Activated T-helper 1 cell treated with anti-CD3 and anti-CD28 coated beads, Interleukin-12 subunit alpha, Interleukin-12 subunit beta, Interleukin-2, Interleukin-4 antibody, amounts not matched to agents 30 ng/mL and 10 ng/mL and 1 ng/mL, durations not matched to agents 14 hours and 24 hours and 36 hours (primary cell): ENCODE measurements at places on chromosomes 6 and 20. TPM values are rescaled to one million over a fixed set of nuclear protein-coding genes. Genes with fewer than 3 reads are reported as not detected.

GRCh38 chr20:63267691-63268090 is 4.9 kb upstream of the ARFGAP1 start:
- peaks cover 4% of the 10 kb centered on the region for H3K27me3 ChIP-seq
- DNase-seq, result no peak
- H3K4me3 ChIP-seq, result no peak overlapping the region
- H3K4me1 ChIP-seq, result peaks cover 7% of the 10 kb centered on the region
- no peaks in the 10 kb centered on the region for H3K36me3 ChIP-seq

GRCh38 chr6:20851795-20852194 is 317.5 kb downstream of the CDKAL1 start:
- H3K4me1 ChIP-seq, result peaks cover 15% of the 10 kb centered on the region
- peaks cover 9% of the 10 kb centered on the region for H3K36me3 ChIP-seq

GRCh38 chr6:39934131-39934757 is at the start of gene MOCS1:
Gene MOCS1 (minus strand): TSS chr6:39934462. CDS start chr6:39934417, 45 bp downstream.
- H3K4me1 ChIP-seq, result peaks cover 5% of the 10 kb centered on the region
- peak within 1 kb of the TSS; percentile 78 for H3K4me3 ChIP-seq
- DNase-seq, result peak; percentile 3
- no peaks in the 10 kb centered on the region for H3K36me3 ChIP-seq
- H3K27ac ChIP-seq, result peak within 1 kb of the TSS; percentile 61

DNA sequence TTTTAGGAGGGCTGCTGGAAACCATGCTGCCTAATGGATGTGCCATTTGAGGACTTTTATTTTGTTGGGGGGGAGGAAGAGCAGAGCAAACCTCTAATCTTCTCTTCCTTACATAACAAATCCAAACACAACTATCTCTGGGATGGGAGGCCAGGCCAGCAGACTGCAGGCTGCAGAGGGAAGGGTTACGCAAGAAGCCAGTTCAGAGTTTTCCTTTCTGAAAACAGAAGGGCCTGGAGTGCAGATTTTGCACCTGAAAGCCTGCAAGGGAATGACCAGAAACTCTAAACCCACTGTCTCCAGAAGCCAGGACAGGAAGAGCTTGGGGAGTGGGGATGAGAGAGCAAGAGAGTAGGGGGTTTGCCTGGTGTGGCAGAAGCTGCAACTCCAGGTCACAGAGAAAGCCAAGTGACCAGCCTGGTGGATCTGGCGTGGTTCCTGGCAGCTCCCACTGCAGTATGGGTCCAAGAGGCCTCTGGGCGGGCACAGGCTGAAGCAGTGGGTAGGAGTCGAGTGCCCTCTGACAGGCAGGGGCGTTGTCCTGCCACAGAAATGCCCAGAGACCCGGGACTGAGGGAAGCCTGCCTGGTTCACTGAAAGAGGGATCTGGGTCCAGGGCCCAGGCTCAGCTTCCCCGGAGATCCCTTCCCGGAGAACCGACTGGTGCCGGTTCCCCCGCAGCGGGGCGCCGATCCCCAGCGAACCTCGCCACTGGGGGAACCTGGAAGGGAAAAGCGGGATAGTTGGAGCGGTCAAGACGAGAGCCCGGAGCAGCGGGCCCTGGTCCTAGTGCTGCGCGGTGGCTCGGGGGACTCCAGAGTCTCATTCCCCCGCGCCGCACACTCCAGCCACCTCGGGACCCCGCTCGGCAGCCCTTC is 6.7 kb downstream of the MAFB start:
- no peak for DNase-seq
- H3K36me3 ChIP-seq, result no peaks in the 10 kb centered on the region
- H3K4me3 ChIP-seq, result no peak overlapping the region
- H3K27ac ChIP-seq, result peak overlapping the region; percentile 66
- no peaks in the 10 kb centered on the region for H3K4me1 ChIP-seq

GRCh38 chr20:64029293-64030117 is 6.5 kb upstream of the C20orf204 start:
- no peak overlapping the region for H3K27ac ChIP-seq
- peaks cover 11% of the 10 kb centered on the region for H3K4me1 ChIP-seq
- peaks cover 28% of the 10 kb centered on the region for H3K36me3 ChIP-seq
- no peaks in the 10 kb centered on the region for H3K27me3 ChIP-seq
- no peak overlapping the region for H3K4me3 ChIP-seq

DNA sequence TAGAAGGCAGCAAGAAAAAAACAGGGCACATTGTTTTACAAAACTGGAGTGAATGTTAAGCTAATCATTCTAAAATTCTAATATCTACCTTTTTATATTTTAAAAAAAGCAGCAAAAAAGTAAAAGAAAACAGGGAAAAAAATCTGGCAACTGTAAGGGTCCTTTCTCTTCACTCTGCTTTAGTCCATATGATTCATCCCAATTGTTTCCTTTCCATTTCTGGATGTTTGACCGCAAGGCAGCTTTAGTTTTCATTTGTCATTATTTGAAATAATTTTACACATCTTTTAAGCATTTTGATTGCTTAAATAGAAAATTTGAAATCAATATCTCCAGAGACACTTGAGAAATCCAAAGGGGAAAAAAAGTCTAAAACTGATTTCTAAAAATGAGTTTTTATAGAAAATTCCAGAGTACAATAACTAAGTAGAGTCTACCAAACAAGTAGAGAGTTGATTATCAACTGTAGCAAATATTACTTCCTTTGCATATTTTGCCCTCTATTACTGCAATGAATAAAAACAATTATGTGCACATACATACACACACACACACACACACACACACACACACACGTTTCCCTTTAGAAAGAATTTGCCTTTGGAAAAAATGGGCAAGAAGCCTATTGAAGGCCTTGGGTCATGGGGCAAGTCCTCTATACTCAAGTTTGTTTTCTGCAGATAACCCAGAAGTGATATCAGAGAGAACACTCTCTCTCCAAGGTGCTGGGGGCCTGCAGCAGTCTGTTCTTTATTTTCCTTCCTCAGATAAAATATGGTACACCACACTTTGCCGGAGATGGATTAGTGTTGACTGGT is 259.7 kb downstream of the HACE1 start:
- H3K4me3 ChIP-seq, result no peak overlapping the region
- peaks cover 13% of the 10 kb centered on the region for H3K4me1 ChIP-seq
- H3K36me3 ChIP-seq, result no peaks in the 10 kb centered on the region

DNA sequence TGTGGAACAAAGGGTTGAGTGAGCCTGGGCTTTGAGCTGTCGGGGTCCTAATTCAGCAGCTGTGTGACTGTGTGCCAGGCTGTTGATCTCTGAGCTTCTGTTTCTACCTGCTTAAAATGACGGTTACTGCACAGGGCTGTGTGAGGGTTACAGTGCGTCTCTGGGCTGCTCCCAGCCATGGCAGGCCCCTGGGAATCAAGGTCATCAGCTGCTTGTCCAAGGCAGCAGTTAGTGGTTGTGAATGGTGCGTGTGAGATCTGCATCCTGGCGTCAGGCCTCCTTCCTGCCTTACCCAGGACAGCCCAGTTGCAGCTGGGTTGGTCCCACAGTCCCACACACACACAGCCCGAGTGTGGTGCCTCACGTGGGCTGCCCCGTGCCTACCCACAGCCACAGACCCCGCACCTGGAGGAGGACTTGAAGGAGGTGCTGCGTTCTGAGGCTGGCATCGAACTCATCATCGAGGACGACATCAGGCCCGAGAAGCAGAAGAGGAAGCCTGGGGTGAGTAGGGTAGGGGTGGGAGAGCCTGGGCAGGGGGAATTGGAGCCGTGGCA is 15.6 kb downstream of the GTSF1L start:
- no peak for DNase-seq
- no peak overlapping the region for H3K27ac ChIP-seq
- no peaks in the 10 kb centered on the region for H3K27me3 ChIP-seq
- H3K4me3 ChIP-seq, result no peak overlapping the region

- peaks cover 27% of the 10 kb centered on the region for H3K36me3 ChIP-seq
- H3K4me1 ChIP-seq, result peaks cover 42% of the 10 kb centered on the region
- no peak overlapping the region for H3K4me3 ChIP-seq
- no peak for DNase-seq
Observed at GRCh38 chr20:513429-513828, 30.2 kb downstream of the CSNK2A1 start.

GRCh38 chr6:51184046-51184445 is 365.4 kb downstream of the TFAP2B start:
- H3K36me3 ChIP-seq, result no peaks in the 10 kb centered on the region
- H3K4me3 ChIP-seq, result no peak overlapping the region

GRCh38 chr20:63739130-63740069 is at the start of gene SLC2A4RG:
Gene SLC2A4RG (plus strand): TSS chr20:63739776. CDS start chr20:63739913, 137 bp downstream.
- peaks cover 14% of the 10 kb centered on the region for H3K36me3 ChIP-seq
- DNase-seq, result peak; percentile 68

GRCh38 chr6:158826819-158827501 is 7.8 kb upstream of the EZR start:
- DNase-seq, result no peak
- H3K4me1 ChIP-seq, result peaks cover 18% of the 10 kb centered on the region
- no peaks in the 10 kb centered on the region for H3K36me3 ChIP-seq
- H3K4me3 ChIP-seq, result no peak overlapping the region
- H3K27me3 ChIP-seq, result no peaks in the 10 kb centered on the region

DNA sequence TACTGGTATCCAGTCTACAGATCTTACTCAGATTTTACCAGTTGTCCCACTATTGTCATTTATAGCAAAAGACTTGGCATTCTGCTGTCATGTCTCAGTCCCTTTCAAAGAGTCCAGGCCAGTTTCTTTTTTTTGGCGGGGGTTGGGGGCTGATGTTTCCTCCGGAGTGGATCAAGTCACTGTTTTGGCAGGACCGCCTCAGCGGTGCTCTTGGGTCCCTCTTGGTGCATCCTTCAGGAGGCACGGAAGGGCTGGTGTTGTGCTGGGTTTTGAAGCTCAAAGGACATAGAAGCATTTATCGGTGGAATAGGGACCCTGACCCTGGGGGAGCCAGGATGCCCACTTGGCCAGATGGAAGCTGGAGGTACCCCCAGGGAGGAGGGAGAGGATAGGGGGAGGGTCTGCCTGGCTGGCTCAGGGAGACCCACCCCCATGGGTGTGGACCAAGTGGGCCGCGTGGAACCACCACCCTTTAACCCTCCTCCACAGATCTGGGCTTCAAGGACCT is 10.8 kb downstream of the RBCK1 start:
- H3K4me3 ChIP-seq, result no peak overlapping the region
- DNase-seq, result no peak
- peaks cover 22% of the 10 kb centered on the region for H3K4me1 ChIP-seq
- H3K27me3 ChIP-seq, result no peaks in the 10 kb centered on the region
- peaks cover 47% of the 10 kb centered on the region for H3K36me3 ChIP-seq

- peaks cover 36% of the 10 kb centered on the region for H3K4me1 ChIP-seq
- H3K27ac ChIP-seq, result peak overlapping the region; percentile 25
- peaks cover 5% of the 10 kb centered on the region for H3K27me3 ChIP-seq
Observed at GRCh38 chr20:4661191-4661590, 60.5 kb upstream of the PRND start.

DNA sequence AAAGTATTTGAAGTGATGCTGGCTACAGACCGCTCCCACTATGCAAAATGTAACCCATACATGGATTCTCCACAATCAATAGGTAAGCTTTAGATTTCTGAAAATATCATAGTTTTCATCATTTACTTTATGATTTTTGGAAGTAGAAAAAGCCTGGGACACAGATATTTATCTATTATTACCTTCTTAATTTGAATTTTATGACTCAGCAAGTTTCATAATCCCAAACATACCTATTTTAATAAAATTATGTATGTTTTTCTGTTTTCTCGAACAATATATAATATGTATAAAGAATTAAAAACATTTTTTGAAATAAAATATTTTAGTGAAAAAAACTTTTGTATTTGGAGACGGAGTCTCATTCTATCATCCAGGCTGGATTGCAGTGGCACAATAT is 21.6 kb downstream of the PCMT1 start:
- no peak overlapping the region for H3K4me3 ChIP-seq
- no peak overlapping the region for H3K27ac ChIP-seq
- no peak for DNase-seq
- H3K36me3 ChIP-seq, result peaks cover 28% of the 10 kb centered on the region

DNA sequence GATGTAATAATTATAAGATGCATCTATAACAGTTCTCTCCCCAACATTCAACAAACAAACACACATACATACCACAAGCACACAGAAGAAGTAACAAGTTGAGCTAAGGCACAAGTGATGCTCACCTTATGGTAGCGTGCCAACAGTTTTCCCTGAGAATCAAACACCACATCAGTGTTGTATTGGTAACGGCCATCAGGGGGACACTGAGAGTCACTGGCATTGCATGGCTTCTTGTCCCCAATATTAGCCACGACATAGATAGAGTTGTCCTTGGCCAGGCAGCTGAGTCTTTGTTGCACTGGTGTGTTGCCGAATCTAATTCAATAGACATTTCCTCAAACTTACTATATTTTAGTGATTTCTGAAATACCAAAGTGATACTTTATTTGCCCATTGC is 14.8 kb upstream of the VNN1 start:
- peaks cover 22% of the 10 kb centered on the region for H3K4me1 ChIP-seq
- DNase-seq, result no peak
- H3K27ac ChIP-seq, result no peak overlapping the region

DNA sequence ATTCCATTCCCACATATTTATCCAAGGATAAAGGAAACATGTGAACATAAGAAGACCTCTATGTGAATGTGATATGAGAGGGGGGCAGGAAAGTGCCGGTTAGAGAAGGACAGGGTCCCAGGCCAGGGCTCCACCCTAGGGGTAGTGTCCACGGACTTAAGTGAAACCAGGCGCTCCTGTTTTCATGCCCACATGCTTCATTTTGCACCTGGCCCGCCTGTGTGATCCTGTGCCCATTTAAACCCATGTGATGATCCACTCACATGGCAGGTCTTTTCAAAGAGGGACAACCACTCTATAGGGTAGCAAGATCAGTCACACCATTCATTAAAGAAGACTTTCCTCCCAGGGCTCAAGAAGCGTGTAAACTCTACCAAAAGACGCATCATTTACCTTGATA is 865.3 kb upstream of the GJE1 start:
- DNase-seq, result no peak
- no peaks in the 10 kb centered on the region for H3K4me1 ChIP-seq
- H3K36me3 ChIP-seq, result no peaks in the 10 kb centered on the region
- H3K27ac ChIP-seq, result no peak overlapping the region
- H3K27me3 ChIP-seq, result no peaks in the 10 kb centered on the region

- H3K4me1 ChIP-seq, result peaks cover 11% of the 10 kb centered on the region
- peaks cover 2% of the 10 kb centered on the region for H3K36me3 ChIP-seq
- H3K27ac ChIP-seq, result no peak overlapping the region
- H3K4me3 ChIP-seq, result no peak overlapping the region
- no peaks in the 10 kb centered on the region for H3K27me3 ChIP-seq
Observed at GRCh38 chr20:1086277-1087213, 31.9 kb upstream of the PSMF1 start.

GRCh38 chr6:31568537-31568961 is 3.5 kb upstream of the LTA start:
- peak overlapping the region; percentile 63 for H3K27ac ChIP-seq
- peaks cover 82% of the 10 kb centered on the region for H3K4me1 ChIP-seq
- peak; percentile 79 for DNase-seq
- H3K4me3 ChIP-seq, result peak overlapping the region; percentile 72
- H3K36me3 ChIP-seq, result peaks cover 26% of the 10 kb centered on the region

PROCR gene
- total RNA-seq, result 0.75 and 0.78 TPM in 2 replicates

ANKEF1 gene
- 0.26 and 0.32 TPM in 2 replicates for total RNA-seq

SLC2A10 gene
- not detected in 2 replicates for total RNA-seq

MUC22 gene
- not detected in 2 replicates for total RNA-seq

NKAIN4 gene
- total RNA-seq, result not detected in 2 replicates

LY86 gene
- 1.1 and 1.2 TPM in 2 replicates for total RNA-seq

KIZ gene
- 9.3 and 11.8 TPM in 2 replicates for total RNA-seq

RIPOR3 gene
- not detected in 2 replicates for total RNA-seq

LATS1 gene
- total RNA-seq, result 33.1 and 34.0 TPM in 2 replicates

USP49 gene
- 4.8 and 5.3 TPM in 2 replicates for total RNA-seq
